ENCODE measurements at places on chromosomes 13 and 19.

DNA sequence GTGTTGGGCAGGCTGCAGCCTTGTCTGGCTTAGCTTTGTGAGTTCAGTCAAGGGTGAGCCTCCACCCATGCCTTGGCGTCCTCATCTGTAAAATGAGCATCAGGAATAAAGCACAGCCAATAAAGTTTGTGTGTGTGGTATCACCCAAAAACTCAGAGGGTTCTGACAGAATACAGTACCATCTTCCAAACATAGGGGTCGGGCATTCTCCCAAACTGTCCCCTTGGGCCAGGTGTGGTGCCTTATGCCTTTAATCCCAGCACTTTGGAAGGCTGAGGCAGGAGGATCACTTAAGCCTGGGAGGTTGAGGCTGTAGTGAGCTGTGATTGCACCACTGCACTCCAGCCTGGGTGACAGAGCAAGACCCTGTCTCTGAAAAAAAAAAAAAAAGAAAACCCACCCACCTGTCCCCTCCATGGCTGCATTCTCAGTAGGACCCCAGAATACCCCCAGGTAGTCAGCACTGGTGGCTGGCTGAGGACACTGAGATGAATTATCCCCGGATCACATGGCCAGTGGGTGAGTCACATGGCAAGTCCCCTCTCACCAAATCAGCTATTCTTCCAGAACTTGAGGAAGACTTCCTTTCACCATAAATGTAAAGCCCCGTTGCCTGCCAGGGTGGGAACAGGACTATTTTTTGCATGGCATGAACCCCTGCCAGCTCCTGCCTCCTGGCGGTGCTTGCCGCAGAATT, 18.6 kb downstream of the POP4 start:
- no peak for DNase-seq

GRCh38 chr13:84810781-84811180, 928.5 kb upstream of the SLITRK1 start:
- DNase-seq = no peak

- no peak for DNase-seq
Observed at GRCh38 chr13:75473468-75473867, 8.5 kb downstream of the TBC1D4 start.

DNA sequence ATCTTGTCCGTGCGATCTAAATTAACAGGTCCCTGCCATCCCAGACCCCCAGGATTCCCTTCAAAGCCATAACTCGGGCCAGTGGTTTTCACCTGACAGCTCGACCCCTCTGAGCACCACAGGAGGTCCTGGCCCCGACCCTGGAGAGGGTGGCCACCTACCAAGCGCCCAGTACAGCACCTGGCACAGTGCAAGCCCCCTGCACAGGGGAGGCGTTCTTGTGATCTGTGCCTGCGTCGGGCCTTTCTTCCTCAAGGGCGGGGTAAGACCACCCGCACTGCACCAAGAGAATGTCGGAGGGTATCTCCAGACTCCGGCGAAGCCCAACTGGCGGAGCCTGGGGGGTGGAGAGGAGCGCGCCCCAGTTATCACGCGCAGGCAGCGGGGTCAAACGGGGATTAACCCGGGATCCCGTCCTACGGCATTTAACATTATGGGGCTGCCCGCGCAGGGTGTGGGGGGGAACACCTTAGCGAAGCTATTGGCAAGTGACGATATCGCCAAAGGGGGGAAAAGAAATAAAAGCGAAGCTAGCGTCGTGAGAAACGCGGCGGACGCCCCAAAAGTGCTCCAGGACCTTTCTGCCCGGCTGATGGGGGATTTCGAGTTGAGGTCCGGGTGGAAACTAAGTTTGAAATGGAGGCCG, 1.3 kb upstream of the HNRNPL start:
- DNase-seq = no peak

GRCh38 chr19:4350726-4351125, 7.4 kb downstream of the MPND start:
- no peak for DNase-seq

GRCh38 chr13:93467175-93467574, 240.6 kb downstream of the GPC6 start:
- no peak for DNase-seq
